Left hindlimb (tissue), 1 donor: ENCODE measurements at places on chromosomes 3 and 15.

DNA sequence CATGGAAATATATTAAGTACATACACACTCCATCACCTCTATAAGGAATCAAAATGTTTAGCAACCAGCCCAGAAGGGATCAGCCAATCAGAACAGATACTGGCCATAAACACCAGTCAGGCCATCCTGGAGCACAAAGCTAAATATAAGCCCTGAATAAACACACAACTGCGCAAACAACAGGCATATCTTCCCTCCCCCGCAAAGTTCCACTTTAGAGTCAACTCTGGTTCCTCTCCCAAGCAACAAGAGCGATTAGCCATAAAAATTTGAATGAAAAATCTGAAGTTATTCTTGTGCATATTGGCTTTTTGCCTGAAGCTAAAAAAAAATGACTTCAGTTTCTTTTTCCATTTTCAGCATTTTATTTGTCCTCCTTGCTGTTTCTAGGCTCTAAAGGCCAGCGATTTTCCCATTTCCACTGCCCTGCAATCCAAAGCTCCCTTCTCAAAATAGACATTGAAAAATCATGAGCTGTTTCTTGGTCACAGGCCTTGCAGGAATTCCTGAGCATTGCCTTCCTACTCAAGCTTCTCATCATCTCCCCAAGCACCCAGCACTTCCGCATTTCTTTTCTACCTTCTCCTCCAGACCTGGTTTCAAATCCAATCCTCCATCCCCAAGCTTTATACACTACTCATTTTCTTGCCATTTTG is 247.9 kb downstream of the ZMAT3 start:
- DNase-seq: no peak

GRCh38 chr3:106963442-106963841 is 413.8 kb upstream of the CCDC54 start:
- no peak for DNase-seq

DNA sequence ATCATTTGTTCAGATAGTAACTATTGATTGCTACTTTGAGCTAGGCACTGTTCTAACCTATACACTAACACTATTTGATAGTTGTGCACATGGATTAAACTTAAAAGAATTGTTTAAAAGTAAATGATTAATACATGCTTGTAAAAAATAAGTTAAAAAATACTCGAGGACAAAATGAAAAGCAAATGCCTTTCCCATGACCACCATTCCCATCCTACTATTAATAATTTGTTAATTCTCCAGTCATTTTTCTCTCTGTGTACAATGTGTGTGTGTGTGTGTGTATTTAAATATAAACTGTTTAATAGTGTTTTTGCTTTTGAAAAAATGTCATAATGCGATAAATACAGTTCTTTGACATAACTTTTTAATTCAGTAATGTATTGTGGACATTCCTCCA is 78.7 kb upstream of the KCNMB2 start:
- no peak for DNase-seq

GRCh38 chr3:49638445-49638844 is 35.7 kb upstream of the APEH start:
- DNase-seq: no peak

GRCh38 chr3:77815467-77815866 is 775.6 kb downstream of the ROBO2 start:
- DNase-seq: no peak

DNA sequence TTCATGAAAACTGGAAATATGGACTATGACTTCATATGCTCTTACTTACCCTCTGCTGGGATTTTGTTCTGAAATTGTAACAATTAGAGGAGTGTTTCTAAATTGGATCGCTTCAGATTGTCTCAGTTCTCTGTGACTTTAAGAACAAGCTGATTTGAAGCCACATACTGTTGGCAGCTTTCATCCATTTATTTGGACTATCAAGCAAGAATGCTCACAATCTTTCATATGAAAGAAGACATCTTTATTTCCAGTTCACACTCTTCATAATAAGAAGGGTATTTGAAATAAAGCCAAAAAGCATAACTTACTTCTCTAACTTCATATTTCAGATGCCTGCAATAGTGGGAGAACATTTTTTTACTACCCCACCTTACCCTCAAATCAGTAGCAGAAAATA is 491.6 kb upstream of the TPRG1 start:
- DNase-seq: no peak

DNA sequence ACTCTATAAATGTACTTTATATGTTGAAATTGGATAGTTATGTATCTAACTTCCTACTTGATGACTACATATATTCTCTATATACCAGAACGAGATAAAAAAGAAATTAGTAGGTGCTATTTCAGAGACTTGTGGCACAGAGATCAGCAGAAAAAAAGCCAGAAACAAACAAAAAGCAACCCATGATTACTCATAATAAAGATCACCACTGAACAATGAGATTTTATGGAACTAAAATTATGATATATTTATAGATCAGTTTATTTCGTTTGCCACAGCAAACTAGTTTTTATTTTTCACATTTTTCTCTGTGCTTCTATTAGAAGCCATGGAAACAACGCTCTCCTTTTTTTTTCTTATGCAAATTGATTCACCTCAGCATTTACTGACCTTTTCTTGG is 15.1 kb upstream of the PROK2 start:
- DNase-seq: no peak

- no peak for DNase-seq
These were observed 34.0 kb downstream of the ARIH2 start for GRCh38 chr3:48952510-48953118.

GRCh38 chr3:11430207-11430606 is 158.0 kb downstream of the ATG7 start:
- no peak for DNase-seq

DNA sequence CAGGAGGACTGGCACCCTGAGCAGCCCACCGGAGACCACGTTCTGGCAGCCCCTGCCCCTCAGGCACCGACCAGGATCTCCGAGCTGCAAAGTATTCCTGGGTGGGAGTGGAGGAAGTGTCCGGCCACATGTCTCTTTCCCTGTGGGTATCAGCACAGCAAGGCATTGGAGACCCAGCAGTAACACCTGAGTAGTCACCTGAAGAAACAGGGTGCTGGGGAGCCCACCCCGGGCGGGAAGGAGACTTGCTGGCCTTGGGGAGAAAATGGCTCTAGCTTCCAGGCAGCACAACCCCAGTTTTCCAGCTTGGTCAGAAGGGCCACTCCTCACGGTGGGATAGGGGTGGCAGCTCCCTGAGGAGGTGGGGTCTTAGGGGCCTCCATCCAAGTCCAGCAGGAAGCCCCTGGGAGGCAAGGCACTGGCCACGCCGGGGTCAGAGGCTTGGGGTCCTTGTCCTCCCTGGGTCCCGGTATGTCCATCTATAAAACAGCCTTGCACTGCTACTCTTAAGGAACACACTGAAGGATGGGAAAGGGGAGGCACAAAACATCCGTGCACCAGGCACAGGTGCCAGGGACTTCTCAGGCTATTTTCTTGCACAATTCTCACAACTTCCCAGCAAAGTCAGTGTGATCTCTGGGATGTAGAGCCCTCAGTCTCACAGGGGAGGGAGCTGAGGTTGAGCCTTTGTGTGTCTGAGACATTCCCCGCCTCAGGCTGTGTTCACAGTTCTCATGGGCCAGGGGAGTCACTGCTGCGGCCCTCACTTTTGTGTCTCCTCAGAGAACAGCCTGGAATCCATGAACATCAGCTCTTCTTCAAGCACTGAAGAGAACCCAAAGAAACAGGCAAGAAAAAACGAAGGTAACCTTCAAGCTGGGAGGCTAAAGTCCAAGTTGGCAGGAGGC is 11.9 kb downstream of the CFAP100 start:
- no peak for DNase-seq

DNA sequence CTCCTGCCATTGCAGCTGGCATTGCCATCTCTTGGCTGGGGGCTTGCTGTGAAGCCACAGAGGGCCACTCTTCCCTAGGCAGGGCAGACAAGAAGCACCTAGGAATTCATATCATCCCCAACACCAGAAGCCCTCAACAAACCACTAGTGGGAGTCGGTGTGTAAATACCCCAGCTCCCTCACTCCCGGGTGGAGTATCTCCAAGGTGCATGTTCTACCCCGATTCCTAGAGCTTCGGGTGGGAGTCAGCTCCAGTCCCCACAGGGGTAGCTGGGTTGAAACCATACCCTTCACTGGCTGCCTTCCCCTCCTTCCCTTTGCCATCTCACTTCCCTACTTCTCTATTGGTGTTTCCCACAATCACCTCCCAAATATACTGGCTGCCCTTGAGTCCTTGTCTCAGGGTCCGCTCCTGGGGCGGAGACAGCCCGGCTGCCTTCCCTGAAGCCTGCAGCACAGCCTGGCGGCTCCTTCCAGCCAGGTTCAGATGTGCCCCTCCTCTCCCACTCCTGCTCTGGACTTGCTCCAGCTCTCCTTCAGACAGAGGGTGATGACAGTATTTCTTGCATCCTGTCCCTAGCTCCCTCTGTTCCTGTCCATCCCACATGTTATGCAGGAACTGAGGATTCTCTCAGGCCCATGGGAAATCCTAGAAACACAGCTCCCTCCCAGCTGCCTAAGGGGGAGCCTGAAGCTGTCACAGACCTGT is 33.3 kb downstream of the FAM3D start:
- DNase-seq: no peak

GRCh38 chr3:18300916-18301315 is 124.2 kb downstream of the SATB1 start:
- DNase-seq: no peak

DNA sequence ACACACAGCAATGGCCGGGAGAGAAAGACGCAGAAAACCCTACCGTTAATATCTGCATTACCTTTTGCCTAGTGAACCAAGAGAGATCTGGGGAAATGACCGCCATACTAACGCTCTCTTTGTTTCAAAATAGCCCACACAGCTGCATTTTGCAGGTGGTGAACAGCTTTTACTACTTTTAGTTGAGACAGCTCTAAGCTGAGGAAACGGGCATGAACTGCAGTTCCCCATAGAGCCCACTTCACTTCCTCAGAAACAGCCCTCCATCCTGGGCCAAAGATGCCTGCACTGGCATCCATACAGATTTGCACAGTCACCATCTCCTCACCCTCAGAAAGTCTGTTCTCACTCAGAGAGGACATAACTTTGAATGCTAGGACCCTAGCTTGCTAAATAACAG is 45.0 kb downstream of the ZNF860 start:
- no peak for DNase-seq

DNA sequence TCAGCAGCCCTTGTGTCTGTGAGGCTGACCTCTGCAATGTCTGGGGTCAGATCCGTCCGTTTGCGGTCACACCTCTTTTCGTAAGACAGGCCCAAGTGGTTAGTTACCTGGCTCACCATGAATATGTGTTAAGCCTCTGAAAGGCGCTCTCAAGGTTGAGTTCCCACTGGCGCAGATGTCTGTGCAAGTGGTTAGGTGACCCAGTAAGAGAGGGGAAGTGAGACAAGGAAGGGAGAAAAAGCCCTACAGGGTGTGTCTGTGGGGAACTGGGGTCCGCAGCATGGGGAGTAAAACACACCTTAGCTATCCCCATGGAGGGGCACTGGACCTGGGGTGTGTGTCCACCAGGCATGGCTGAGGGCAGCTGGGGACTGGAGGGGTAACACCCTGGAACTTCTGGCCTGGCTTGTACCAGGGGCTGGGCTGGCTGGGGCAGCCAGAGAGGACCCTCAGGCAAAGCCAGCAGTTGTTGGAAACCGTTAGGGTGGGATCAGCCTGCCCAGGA is 391.6 kb upstream of the PROK2 start:
- DNase-seq: no peak
